ENCODE measurements at places on chromosomes 11 and 22.

GRCh38 chr22:16387088-16387487 lies 205.5 kb downstream of the CCT8L2 start:
- DNase-seq, result no peak

- no peak for DNase-seq
Measured at GRCh38 chr11:67406969-67407687, 3.2 kb downstream of the TBC1D10C start.

GRCh38 chr11:130601141-130601540 lies 152.7 kb downstream of the ADAMTS15 start:
- DNase-seq, result no peak

DNA sequence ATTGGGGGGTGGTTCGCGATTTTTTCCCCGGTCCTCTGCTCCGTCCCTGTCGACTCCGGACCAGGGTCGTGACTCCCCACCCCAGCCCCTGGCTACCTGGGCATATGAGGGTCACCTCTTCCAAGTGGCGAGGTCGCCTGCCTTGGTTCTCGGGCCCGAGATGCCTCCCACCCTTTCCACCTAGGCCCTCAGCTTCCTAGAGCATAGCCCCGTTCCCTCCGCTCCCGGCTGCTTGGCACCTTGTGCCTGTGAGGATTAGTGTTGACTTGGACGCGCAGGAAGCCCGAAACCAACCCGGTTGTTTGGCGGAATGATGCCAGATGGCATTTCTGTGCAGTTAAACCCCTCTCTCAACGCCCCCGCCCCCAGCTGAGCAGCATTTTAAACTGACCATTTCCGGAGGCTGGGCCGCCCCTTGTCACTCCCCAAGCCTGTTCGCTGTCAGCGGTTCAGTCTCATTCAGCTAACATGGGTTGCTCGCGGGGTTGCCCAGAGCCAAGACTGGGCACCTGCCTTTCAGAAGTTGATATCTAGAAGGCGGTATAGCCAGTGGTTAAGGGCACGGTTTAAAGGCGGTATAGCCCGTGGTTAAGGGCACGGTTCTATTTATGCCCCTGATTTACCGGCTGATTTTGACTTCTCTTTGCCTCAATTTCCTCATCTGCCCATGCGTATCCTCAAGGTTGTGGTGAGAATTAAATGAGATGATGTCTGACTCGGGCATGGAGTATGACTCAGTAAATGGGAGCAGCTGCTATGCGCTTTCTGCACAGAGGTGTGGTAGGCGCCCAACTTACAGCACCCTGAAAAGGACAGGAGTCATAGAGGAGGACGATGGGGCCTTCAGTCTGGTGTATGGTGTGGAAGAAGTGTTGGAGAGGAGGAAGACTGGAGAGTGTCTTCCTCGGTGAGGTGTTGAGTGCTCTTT lies 639 bp downstream of the INCENP start:
- DNase-seq, result no peak
